AG04449 (cell line): ENCODE measurements at places on chromosomes 13 and 19.

GRCh38 chr19:30165228-30165813 is 206.9 kb upstream of the ZNF536 start:
- no peak for DNase-seq

DNA sequence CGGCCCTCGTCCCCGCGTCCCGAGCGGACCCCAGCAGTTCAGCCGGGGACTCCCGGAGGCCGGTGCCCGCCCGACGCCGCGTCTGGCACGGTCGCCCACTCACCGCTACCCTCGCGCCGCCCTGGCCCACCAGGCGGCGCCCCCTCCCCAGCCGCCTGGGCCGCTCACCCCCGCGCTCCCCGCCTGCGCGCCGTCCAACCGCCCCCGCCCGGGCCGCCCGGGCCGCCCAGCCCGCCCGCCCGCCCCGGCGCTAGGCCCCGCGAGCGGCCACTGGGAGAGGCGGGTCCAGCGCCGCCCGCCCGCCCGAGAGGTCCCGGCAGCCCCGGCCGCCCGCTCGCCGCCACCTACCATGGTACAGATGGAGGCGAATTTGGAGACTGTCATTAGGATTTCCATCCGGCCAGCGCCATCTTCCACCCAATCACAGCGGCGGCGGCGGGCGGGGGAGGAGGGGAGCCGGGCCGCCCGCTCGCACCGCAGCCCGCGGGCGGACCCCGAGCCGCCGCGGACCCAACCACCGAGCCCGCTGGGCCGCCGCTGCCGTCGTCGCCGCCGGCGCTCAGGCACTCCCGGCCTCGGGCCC is at the start of gene USP12:
Gene USP12, minus strand, starts transcription at position 568 of the 583 bp plus-strand sequence. Its CDS starts 172 bp downstream, at position 396.
- no peak for DNase-seq

- DNase-seq = no peak
These were observed 2.7 kb downstream of the RFX1 start for GRCh38 chr19:14003251-14004055.

GRCh38 chr13:109191413-109191812 is 562.0 kb downstream of the MYO16 start:
- no peak for DNase-seq

GRCh38 chr19:33325920-33326319 is 23.6 kb upstream of the CEBPA start:
- no peak for DNase-seq

GRCh38 chr19:43789029-43789428 is 8.3 kb upstream of the KCNN4 start:
- DNase-seq = no peak

- no peak for DNase-seq
These were observed 84.4 kb upstream of the SPATA13 start for GRCh38 chr13:24076109-24076508.

DNA sequence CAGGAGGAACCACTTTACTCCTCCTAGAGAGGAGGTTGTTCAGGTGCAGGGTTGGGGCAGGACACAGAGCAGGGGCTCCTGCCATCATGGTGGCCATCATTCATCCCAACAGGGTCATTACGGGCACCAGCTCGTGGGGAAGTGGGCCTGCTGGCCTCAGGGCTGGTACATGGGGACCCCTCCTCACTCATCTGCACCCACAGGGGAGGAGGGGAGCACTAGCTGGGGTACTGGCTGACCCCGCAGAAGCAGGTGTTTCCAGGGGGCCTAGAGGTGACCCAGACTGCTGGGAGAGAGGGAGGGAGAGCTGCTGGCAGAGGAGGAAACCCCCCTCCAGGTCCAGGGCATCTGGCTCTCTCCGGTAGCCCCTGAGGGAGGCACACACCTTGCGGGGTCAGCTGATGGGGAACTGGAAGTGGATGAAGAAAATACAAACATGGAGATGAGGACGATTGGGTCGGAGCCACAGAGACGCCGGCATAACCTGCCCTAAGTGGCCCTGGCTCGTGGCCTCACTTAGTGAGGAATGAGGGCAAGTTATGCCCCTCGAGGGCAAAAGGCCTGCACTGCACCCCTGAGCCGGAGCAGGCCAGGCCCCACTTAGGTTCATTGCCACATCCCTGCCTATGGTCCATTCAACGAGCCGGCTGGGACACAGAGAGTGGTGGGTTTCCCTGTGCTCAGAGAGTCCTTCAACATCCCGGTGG is 76.2 kb downstream of the SOX1 start:
- DNase-seq = no peak

GRCh38 chr19:15328312-15328711 is 4.0 kb downstream of the BRD4 start:
- no peak for DNase-seq

DNA sequence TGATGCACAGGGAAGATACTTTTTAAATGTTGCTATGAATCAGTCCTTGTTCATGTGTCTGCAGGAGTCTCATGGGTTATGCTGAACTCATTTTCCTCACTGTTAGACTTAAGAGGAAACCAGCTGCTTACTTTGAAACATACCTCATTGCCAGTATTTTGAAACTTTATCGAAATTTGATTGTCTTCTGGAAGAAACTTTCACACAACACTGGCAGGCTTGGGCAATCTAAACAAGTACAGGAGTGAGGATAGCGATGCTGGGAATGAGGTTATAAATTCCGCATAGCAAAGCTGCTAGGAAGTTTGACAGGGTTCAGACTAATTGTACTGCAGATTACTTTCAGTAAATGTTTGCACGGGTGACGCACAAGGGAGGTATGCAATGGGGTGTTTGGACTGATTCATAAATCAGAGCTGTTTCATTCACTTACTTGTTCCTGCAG is 245.7 kb downstream of the DNAJC15 start:
- DNase-seq = peak; percentile 97

GRCh38 chr19:2097886-2098327 is 1.2 kb downstream of the IZUMO4 start:
- DNase-seq = no peak

GRCh38 chr19:52961981-52962380 is 700 bp downstream of the ZNF816 start:
- no peak for DNase-seq

GRCh38 chr19:55638864-55639359 is 1.9 kb upstream of the ZNF580 start:
- DNase-seq = no peak

DNA sequence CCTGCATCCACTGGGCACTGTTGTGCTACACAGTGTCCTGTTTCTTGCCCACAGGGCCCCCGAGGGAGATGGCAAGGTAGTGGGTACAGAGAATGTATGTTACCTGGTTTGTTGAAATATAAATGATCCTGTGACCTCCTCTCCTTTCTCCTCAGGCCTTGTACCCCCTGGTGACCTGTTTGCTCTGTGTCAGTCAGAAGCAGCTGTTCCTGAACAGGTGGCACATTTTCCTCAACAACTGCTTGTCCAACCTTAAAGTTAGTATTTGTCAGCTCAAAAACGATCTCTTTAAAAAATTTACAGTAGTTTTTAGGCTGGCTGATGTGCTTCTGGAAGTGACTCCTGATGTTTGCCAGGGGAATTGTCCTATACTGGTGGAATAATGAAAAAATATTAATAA is 105.1 kb downstream of the FRY start:
- DNase-seq = no peak

GRCh38 chr13:48094404-48094780 is 512 bp downstream of the MED4 start:
- DNase-seq = no peak

GRCh38 chr19:10899151-10899653 is 27.8 kb downstream of the CARM1 start:
- no peak for DNase-seq

GRCh38 chr19:41311613-41312012 is 1.6 kb downstream of the CCDC97 start:
- DNase-seq = no peak

- DNase-seq = no peak
These were observed 157.4 kb downstream of the MZT1 start for GRCh38 chr13:72570019-72570418.

- no peak for DNase-seq
These were observed 828 bp upstream of the PBX4 start for GRCh38 chr19:19619181-19619848.

- no peak for DNase-seq
These were observed 759.7 kb downstream of the OLFM4 start for GRCh38 chr13:53788286-53788685.

- DNase-seq = peak; percentile 33
These were observed 32.2 kb downstream of the F2RL3 start for GRCh38 chr19:16920816-16921529.

- no peak for DNase-seq
These were observed 31.4 kb upstream of the GJB6 start for GRCh38 chr13:20263393-20264044.

DNA sequence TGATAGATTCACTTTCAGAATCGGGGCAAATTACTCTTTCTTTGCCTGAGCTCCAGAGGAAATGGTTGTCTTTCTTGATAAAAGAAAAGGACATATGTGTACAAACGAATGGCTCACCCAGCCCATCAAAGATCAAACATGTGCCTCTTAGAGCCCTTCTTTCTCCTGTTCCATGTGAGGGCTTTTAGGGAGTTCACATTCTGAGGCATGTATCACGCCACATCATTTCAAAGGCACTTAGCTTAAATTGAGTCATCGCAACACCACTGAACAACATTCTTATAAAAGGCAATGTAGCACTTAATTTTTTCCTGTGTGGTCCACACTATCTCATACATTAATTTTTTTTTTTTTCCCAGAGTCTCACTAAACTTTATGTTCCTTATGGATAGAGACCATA is 521.0 kb downstream of the SUCLA2 start:
- DNase-seq = peak; percentile 78

DNA sequence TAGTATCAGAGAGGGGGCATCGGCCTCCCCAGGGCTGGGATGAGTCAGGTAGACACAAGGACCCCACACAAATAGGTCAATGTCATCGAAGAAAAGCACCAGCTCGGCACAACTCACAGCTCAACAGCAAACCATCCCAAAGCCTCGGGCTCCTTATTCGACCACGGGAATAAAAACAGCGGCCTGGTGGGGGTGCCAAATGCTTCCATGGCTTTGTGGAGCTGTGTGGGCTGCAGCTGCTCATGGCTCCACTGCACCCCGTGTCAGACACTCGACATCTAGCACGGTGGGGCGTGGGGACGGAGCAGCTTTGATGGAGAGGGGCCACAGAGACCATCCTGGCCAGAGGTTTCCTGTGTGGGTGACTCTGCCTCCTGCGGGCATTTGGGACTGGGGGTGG is 212.5 kb upstream of the SOX1 start:
- no peak for DNase-seq

GRCh38 chr19:10142701-10143375 is 23.1 kb upstream of the EIF3G start:
- DNase-seq = no peak

- DNase-seq = no peak
These were observed 91.1 kb downstream of the RNASEH2B start for GRCh38 chr13:51000571-51001260.

DNA sequence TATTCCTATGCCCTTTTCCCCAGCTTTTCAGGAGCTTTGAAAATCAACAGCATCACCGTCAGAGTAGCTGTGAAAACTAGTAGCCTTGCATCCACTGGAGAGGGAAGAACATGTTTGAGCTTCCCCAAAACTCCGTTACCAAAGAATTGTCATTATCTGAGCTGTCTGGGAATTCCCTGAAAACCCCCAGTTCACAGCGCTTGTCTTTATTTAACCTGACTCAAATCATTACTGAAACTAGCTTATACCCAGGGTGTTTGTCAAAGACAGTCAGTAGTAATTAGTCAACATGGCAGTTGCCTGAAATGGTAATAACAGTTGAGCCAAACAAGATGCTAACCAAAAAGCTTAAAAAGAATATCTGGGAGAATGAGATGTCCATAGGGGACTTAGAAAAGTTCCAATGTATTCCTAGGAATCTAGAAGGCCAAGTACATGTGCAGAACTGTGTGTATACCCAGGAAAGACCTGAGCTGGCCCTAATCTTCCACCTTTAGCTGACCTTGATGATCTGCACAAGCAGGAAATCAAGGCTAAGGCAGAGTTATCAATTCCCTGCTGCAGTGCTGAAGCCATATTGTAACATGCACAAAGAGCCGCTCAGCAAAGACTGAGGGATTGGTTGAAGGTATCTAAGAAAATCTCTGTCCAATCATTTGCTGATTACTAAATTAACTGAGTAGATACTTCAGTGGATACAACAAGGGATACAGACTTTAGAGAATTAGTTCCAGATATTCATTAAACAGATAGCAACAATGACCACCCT is 130.8 kb downstream of the KL start:
- no peak for DNase-seq

GRCh38 chr19:7618348-7618747 is 11.0 kb downstream of the XAB2 start:
- DNase-seq = no peak

DNA sequence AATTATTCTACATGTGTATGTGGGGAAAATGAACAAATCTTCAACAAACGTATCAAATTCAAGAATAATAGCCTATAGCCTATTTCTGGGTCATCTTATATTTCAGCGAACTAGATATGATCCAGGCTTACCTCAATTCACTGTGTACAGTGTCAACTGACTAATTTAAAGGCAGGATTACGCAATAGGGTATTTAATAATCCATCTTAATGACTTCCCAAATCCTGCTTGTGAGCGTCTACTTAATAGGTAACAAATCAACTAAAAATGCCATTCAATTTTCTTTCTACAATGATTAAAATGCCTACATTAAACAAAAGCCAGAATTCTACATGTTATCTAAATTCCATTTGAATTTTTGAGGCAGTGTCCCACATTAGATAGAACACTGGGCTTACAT is 67.0 kb downstream of the USP12 start:
- DNase-seq = no peak
